ENCODE measurements at places on chromosomes 6 and 20.

- peak; percentile 20 for DNase-seq
These were observed 23.6 kb downstream of the BFSP1 start for GRCh38 chr20:17507531-17507930.

GRCh38 chr20:2742934-2743559 lies 50.5 kb downstream of the EBF4 start:
- DNase-seq, result peak; percentile 76

DNA sequence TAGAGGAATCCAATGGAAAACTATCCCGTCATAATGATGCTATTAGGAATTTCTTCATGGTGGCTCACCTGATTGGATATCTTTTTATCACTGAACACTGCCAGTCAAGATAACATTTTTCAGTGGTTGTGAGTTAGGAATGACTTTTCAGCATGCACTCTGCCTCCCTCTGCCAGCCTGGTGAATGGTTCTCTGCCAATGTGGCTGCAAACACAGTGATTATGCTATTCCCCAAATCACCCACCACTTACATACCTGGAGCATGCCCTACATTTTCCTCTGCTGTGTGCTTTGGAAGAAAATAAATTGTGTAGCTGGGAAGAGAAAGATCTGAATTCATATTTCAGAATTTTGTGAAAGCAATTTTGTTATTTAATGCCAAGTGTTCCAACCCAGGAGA lies 102.6 kb upstream of the LAMP5 start:
- no peak for DNase-seq

- no peak for DNase-seq
These were observed 9.0 kb downstream of the MYLK4 start for GRCh38 chr6:2741756-2742155.

GRCh38 chr20:6651016-6651415 lies 116.5 kb upstream of the BMP2 start:
- DNase-seq, result peak; percentile 92

DNA sequence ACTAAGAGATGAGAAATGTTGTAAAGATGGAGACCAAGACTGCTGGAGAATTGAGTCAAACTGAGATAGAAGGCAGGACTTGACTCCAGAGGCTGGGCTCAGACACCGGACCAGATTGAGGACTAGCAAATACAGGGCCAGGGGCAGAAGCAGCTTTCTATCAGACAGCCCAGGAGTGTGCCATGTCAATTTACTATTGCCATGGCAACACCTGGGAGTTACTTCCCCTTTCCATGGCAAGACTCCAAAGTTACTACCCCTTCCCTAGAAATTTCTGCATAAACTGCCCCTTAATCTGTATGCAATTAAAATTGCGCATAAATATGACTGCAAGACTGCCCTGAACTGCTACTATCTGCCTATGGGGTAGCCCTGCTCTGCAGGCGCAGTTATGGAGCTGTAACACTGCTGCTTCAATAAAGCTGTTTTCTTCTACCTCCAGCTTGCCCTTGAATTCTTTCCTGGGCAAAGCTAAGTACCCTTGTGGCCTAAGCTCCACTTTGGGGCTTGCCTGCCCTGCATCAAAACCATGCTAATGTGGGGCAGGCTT lies 90.1 kb upstream of the EDN1 start:
- no peak for DNase-seq

GRCh38 chr6:132973514-132973993 lies 159.2 kb downstream of the RPS12 start:
- DNase-seq, result no peak

- DNase-seq, result no peak
These were observed 1.7 kb upstream of the PRELID3B start for GRCh38 chr20:59044295-59044694.

DNA sequence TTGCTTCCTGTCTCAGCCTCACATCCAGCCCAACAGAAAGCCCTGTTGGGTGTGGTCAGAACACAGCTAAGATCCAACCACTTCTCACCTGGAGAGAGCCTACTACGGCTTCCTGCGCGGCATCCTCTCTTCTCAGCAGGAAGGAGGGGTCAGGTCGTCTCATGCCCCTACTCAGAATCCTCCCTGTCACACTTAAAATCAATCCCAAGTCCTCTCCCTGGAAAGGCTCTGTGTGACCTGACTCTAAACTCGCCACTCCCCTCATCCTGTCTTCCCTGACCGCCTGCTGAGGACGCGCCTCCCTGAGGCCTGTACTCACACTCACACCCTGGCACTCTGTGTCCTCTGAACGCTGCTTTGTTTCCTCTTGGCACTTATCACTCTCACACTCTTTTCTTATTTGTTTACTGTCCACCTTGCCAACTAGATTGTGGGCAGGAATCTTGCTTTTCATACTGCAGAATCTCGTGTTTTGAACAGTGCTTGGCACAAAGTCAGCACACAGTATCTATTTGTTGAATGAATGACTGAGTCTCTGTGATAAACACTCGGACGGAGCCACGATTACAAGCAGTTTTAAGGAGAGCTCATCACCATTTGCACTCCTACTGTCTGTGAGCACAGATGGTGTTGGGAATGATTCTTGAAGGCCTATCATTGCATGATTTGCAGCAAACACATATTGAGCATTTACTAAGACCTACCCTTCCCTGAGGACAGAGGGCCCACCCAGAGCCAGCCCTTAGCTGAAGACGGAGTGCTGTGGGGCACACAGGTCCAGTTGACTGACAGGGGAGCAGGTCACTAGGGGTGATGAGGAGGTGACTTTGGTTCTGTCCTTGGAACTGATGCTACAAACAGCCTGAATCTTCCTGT lies 18.7 kb downstream of the RAB5IF start:
- no peak for DNase-seq

- no peak for DNase-seq
These were observed 32.8 kb downstream of the SNAI1 start for GRCh38 chr20:50015636-50015992.

DNA sequence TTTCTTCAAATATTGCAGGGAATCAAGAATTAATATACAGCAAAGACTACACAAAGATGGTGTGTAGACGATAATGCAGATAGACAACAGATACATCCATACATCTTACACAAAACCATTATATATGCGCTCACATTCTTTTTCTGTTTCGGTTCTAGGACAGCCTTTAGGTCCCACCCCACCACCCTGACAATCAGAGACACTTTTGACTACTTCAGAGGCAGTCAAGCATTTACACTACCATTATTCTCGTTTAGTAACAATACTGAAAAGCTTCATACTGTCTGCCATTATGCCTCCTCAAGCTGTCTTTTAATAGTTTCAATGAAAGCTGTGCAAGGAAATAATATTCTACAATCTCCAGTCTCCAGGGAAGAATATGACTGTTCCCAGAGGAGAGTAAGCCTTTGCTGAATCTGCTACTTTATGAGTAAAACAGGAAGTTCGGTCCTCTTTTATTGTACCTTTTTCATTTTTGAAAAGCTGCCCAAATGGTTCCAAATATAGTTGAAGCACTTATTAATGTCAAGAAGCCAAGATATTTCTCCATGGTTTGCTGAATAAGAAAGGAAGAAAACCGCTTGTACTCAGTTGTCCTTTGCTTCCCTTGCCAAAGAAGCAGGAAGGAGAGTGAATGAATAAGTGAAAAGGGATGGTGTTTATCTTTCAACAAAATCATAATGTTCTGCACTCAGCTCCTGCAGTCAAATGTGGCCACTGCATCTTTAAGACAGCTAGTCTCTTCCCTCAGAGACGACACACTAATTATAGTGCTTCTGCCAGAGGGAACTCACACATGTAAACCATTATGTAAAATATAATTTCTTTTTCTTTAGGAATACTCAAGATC lies 468.3 kb downstream of the CDC5L start:
- no peak for DNase-seq

DNA sequence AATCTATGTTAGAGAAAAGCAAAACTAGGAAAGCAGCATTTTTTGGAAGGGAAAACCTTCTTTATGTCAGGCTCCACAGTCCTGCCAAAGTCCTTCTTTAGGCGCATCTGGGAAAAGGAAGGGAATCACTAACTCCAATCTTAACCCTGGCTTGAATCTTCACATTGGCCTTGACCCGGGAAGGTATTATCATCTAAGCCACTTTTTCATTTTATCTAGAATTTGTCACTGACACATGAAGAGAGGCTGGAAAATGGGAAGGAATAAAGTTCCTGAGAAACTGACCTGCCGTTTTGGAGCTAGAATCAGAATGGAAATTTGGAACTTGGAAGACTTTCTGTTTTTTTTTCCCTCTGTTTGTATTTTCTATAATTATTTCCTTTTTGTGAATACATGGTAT lies 53.4 kb upstream of the UTRN start:
- DNase-seq, result no peak

DNA sequence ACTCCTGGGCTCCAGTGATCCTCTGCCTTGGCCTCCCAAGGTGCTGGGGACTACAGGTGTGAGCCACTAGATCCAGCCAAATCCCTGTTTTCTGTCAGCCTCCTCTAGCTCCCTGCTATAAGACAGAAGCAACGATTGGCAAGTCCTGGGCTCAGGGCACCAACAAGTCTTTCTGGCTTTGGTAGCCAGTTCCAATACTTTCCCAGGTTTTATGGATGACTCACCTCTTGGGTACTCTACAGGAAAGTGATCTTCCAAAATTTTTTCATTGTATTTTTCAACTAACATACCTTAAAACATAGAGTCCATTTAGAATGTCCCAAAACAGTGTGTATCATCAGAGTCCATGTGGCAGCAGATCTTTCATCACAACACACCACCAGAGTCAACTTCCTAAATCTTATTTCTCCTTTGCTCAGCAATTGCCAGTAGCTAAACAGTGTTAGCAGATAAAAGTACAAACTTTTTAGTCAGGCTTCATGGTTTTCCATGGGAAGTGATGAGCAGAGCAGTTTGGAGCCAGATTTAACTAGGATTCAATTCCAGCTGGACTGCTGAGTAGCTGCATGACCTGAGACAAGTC lies 13.3 kb downstream of the GABBR1 start:
- DNase-seq, result no peak

GRCh38 chr20:17859616-17860232 lies 108.9 kb downstream of the SNX5 start:
- no peak for DNase-seq

DNA sequence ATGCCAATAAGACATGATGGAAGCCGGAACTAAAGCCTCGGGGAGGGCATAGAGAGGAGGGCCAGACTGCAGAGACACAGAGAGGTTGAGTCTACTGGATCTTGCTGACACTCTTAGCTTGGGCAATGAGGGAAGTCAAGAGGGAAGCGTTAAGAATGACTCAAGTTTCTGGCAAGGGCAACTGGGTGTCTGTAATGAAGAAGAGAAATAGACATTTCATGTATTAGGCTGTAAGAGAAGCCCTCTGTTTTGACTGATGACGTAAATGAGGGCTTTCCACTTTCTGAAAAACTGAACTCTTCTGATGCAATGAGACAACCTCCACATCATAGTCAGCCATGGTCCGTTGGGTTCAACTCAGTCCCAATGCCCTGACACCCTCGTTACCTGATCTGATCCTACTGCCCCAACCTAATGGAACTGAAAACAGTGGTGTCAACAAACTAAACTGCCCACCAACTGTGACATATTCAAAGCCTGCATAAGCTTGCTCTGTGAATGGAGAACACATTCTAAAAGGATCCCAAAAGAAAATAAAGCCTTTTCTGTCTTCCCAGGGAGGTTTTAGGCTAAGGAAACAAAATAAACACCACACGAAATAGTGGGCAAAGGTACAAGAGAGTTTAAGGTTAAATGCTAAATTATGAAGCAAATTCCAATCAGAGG lies 45.8 kb upstream of the PNRC1 start:
- peak; percentile 79 for DNase-seq

GRCh38 chr6:15793288-15793687 lies 130.5 kb upstream of the DTNBP1 start:
- DNase-seq, result no peak

DNA sequence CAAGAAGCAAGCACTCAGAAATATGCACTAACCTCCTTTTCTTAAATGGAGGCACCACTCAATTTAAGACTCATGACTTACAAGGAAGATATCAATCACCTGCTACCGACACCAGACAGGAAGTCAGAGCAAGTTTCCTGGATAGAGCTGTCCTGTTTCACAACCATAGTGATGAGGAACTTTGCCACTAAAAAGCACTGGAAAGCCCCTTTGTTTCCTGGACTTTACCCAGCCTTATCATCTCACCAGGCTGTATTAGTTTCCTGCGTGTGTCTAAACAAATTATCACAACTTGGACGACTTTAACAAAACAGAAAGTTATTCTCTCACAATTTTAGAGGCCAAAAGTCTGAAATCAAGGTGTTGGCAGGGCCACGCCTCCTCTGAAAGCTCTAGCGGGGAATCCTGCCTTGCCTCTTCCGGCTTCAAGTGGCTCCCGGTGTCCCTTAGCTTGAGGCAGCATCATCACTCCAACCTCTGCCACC lies 253.8 kb upstream of the STXBP5 start:
- DNase-seq, result no peak

DNA sequence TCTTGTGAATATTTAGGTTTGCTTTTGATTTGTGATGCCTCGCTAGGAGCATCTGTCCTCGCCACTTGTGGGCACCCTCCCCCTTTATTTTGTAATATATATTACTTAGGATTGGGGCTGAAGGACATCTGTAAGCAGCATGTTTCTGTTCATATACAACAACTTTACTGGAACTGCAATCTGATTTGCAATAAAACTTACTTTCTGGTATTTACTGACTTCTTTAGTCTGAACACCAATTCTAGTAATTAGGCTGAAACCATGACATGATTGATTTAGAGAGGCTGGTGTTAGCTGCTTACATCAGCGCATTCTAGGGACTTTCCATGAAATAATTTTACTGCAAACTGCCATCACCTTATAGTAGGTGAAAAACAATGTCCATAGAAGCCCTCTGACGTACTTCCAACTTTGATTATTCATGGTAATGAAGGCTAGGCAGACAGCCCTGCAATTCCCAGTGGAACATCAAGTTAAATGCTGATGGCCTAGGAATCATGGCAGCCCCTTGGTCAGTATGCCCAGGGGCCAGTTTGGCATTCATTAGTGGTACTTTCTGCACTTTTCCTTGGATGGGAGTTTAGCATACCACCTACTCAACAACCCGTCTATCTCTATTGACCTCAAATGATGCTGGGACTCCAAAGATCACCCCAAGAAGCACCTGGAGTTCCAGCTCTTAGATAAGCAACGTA lies 132.9 kb upstream of the MCHR2 start:
- DNase-seq, result no peak

GRCh38 chr6:99789767-99790166 lies 183.1 kb downstream of the PRDM13 start:
- DNase-seq, result no peak

- DNase-seq, result no peak
These were observed 28.1 kb upstream of the OLIG3 start for GRCh38 chr6:137522198-137522798.

GRCh38 chr6:159214281-159214680 lies 45.1 kb downstream of the FNDC1 start:
- DNase-seq, result no peak

- DNase-seq, result no peak
These were observed 88.8 kb downstream of the SYNJ2 start for GRCh38 chr6:158070513-158070912.

- no peak for DNase-seq
These were observed 37.1 kb downstream of the CDH22 start for GRCh38 chr20:46270977-46271744.
